ENCODE measurements at places on chromosomes 5 and 9. TPM values are rescaled to one million over a fixed set of nuclear protein-coding genes. Genes with fewer than 3 reads are reported as not detected.

Gene CCL27
- not detected for total RNA-seq

Gene PPP3R2
- not detected for total RNA-seq

Gene SLC25A25
- 11.8 TPM for total RNA-seq

Gene NUTM2G
- total RNA-seq = not detected

Gene CDC20B
- total RNA-seq = 0.13 TPM

Gene CCNB1
- total RNA-seq = 196 TPM

DNA sequence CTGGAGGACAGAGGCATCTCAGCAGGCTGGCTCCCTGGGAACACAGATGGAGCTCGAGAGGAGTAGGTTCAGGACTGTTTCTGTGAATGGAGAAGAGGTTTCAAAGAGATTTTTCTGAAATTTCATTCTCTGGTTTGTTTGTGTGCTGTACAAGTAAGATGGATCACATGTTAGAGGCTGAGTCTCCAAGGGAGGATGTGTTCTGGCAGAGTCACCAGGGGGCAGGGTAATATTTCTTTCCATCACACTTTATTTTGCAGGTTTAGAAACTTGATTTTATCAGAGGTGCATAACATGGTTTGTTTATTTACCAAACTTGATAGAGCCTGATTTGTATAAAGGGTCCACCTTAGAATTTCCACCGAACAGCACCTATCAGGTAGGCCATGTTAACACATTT, 69.2 kb upstream of the ARL15 start:
- H3K27ac ChIP-seq = no peak overlapping the region
- no peaks in the 10 kb centered on the region for H3K36me3 ChIP-seq
- no peak overlapping the region for H3K4me3 ChIP-seq
- H3K4me1 ChIP-seq = no peaks in the 10 kb centered on the region
- no peaks in the 10 kb centered on the region for H3K27me3 ChIP-seq
- no peak for DNase-seq

DNA sequence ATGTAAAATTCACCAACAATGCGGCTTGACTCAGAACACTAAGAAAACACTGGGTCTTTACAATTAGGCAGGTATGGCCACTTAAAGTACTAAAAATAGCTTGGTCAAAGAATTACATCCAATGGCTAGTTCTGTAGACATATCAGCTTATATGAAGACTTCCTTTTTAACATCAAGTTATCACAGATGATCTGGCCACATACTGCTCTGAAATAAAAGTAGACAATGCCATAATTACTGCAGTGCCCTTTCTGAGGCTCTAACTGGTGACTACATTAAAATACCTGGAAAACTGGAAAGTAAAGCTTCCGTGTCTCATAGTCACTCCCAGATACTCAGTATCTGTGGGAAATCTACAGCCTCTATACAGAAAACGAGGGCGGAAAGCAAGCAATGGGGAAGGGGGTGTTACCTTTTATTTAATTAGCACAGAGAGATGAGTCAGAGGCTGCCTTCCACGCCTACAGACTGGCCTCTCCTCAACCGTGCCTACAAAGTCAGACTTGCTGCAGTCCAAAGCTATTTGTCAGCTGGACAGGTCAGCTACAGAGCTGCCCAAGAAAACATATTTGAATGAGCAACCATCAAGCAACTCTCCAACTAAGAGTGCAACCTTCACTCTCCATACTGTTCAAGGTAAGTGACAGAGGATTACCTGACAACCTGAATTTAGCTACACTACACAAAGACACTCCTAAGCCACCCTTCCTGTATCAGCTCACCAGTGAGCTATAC, 8.7 kb downstream of the SERINC5 start:
- peak overlapping the region; percentile 57 for H3K4me3 ChIP-seq
- peaks cover 40% of the 10 kb centered on the region for H3K36me3 ChIP-seq
- H3K27ac ChIP-seq = peak overlapping the region; percentile 60
- H3K4me1 ChIP-seq = peaks cover 15% of the 10 kb centered on the region

GRCh38 chr5:132353486-132353995, 16.0 kb upstream of the SLC22A5 start:
- DNase-seq = no peak
- H3K4me1 ChIP-seq = no peaks in the 10 kb centered on the region

DNA sequence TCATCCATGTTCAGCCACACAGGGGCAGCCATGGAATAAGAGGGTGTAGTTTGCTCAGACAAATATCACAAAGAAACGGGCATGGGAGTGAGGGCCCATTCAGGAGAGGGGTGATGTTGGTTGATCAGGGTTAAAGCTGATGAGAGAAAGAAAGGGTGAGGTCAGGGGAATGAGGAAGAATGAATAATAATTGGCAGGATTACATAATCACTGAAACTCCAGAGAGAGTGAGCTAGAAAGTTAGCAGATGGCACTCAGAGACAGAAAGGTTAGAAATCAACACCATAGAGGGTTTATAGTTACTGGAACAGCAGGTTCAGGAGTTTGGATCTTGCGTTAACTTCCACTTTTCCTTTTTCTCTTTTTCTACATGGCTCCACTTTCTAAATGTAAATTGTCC, 113.9 kb downstream of the TAF11L14 start:
- no peak for DNase-seq
- no peaks in the 10 kb centered on the region for H3K4me1 ChIP-seq
- H3K36me3 ChIP-seq = no peaks in the 10 kb centered on the region
- no peak overlapping the region for H3K27ac ChIP-seq
- H3K4me3 ChIP-seq = no peak overlapping the region

GRCh38 chr5:36442796-36443195, 141.1 kb upstream of the RANBP3L start:
- H3K36me3 ChIP-seq = no peaks in the 10 kb centered on the region
- no peak for DNase-seq
- H3K27ac ChIP-seq = no peak overlapping the region

GRCh38 chr5:85814596-85814995, 803.1 kb upstream of the COX7C start:
- H3K27me3 ChIP-seq = no peaks in the 10 kb centered on the region
- DNase-seq = peak; percentile 66
- no peaks in the 10 kb centered on the region for H3K4me1 ChIP-seq
- H3K4me3 ChIP-seq = no peak overlapping the region
- no peak overlapping the region for H3K27ac ChIP-seq

- peaks cover 12% of the 10 kb centered on the region for H3K36me3 ChIP-seq
- no peaks in the 10 kb centered on the region for H3K27me3 ChIP-seq
- no peak for DNase-seq
- H3K27ac ChIP-seq = no peak overlapping the region
- H3K4me1 ChIP-seq = no peaks in the 10 kb centered on the region
Observed at GRCh38 chr5:10366310-10367272, 13.1 kb downstream of the MARCHF6 start.

DNA sequence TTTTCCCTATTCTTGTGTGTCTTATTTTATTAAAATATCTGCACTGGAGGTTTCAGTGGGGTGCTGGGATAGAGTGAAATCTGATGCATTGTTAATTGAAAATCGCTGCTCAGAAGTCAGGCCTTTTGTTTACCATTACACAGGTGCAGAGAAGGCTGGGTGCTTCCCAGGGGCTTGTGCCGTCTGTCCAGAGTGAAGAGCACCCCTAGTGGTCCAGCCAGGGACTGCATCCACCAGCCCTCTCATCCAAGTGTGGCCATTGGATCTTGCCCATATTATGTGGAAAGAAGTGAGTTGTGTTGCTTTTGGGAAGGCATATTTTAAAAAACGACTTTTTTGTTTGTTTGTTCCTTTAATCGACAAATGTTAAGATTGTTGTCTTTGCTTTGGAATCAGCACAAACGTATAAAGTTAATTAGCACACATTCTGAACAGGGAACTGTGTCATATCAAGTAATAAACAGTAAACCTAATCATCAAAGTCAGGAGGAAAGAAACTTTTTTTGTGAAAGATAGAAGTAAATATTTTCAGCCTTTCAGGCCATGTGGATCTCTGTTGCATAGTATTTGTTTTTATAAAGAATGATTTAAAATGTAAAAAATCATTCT, 315.6 kb downstream of the MTRR start:
- peak; percentile 93 for DNase-seq
- no peak overlapping the region for H3K4me3 ChIP-seq
- H3K4me1 ChIP-seq = no peaks in the 10 kb centered on the region
- no peaks in the 10 kb centered on the region for H3K27me3 ChIP-seq
- H3K36me3 ChIP-seq = no peaks in the 10 kb centered on the region
- H3K27ac ChIP-seq = no peak overlapping the region

DNA sequence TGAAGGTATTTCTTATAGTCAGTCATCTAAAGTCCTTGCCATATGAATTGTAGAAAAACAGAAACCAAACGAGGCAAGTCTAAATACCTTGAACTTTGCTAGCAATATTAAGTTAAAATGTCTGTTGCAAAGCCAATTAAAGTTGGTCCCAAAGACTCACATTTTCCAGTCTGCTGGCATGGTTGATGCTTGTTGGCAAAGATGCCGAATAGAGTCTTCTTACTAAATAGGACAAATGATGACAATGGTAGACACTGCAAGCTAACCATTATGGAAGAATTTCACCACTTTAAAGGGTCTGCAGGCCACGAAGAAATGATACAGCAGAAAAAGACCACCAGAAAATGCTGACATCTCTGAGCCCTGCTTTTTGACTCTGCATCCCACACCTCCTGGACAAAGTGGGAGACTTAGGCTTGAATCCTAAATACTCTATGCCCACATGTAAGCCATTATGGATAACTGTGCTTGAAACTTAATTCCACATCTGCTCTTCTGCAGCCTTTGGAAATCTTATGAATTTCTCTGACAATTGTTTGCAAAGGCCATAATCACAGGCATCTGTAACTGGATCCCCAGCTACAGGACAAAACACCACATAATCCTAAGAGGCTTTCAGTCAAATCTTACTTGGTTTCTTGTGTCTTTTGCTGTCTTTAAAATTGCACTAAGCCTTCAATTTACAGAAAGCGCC, 61.3 kb downstream of the LHFPL2 start:
- H3K36me3 ChIP-seq = peaks cover 67% of the 10 kb centered on the region
- no peaks in the 10 kb centered on the region for H3K4me1 ChIP-seq
- H3K4me3 ChIP-seq = no peak overlapping the region
- DNase-seq = no peak
- H3K27ac ChIP-seq = no peak overlapping the region

GRCh38 chr5:56319526-56320181, 86.5 kb upstream of the ANKRD55 start:
- no peaks in the 10 kb centered on the region for H3K4me1 ChIP-seq
- H3K27me3 ChIP-seq = no peaks in the 10 kb centered on the region
- no peak for DNase-seq
- H3K4me3 ChIP-seq = no peak overlapping the region

DNA sequence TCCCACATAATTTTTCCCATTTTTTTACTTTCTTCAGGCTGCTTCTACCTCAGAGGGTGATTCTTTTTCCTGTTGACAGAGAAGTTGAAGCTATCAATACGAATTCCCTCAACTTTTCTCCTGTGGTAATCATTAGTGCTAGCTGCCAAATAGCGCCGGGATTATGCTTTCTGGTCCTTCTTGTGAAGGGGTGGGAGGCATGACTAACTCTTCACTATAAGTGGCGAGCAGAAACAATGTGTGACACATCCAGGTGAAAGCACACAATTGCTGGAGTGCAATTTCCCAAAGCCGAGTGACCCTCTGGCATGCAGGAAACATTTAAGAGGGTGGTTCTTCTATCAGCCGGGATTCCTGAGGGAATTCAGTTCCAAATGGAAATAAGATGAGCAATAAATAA, 56.0 kb downstream of the TRPC7 start:
- peaks cover 27% of the 10 kb centered on the region for H3K4me1 ChIP-seq
- no peak overlapping the region for H3K27ac ChIP-seq
- H3K4me3 ChIP-seq = no peak overlapping the region

GRCh38 chr9:110767559-110768063, 99.0 kb downstream of the MUSK start:
- no peak for DNase-seq
- H3K27ac ChIP-seq = no peak overlapping the region
- H3K4me3 ChIP-seq = no peak overlapping the region
- no peaks in the 10 kb centered on the region for H3K27me3 ChIP-seq
- no peaks in the 10 kb centered on the region for H3K36me3 ChIP-seq

- no peak overlapping the region for H3K27ac ChIP-seq
- no peaks in the 10 kb centered on the region for H3K36me3 ChIP-seq
- H3K4me1 ChIP-seq = no peaks in the 10 kb centered on the region
- H3K27me3 ChIP-seq = no peaks in the 10 kb centered on the region
- no peak overlapping the region for H3K4me3 ChIP-seq
Observed at GRCh38 chr9:75666856-75667554, 223.5 kb upstream of the PCSK5 start.
